ENCODE measurements at places on chromosomes 16 and 17.

DNA sequence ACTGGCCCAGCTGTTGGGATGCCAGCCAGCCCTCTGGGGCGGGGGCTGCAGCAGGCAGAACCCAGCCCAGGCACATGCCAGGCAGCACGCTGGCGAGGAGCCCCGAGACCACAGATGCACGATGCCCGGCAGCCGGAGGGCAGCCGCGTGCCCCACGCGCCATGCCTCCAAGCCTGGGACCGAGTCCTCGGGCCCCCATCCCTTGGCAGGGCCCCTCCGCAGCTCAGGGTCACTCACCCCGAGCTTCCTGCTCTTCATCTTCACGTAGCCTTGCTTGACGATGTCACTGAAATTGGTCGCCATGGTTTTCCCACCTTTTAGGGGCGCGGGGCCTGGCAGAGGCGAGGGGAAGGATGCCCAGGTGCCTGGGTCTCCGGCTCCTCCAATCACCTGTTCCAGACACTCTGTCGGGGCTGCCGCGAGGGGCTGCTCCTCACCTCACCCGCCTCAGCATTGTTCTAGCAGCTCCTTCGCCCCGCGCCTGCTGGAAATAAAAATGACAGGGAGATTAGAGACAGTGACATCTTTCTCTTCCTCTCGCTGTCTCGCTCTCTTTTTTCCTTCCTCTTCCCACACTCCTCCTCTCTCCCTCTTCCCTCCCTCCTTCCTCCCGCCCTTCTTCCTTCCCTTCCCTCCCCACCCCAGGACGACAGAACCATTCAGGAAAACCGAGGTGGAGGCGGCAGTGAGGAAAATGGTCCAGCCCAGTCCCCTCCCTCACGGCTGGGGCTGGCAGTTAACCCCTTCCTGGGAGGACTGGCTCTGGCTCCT is 6.9 kb downstream of the DOK4 start:
- DNase-seq = no peak

DNA sequence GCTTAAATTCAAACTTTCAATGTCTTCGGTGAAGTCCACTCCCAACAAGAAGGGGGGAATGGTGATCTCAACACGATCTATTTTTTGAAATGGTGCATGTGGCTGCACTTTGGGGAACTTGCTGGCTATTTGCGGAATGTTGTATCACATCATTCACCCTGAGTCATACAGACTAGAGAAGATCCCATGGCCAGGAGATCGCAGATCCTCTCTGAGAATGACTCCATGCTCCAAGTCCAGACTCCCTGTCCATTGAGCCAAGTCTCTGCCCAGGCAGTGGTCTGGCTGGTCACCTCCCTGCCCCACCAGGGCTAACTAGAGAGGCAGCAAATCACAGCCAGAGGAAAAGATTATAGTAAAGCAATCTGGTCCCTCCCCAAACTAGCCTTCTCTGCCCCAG is 120.6 kb downstream of the XYLT1 start:
- no peak for DNase-seq

DNA sequence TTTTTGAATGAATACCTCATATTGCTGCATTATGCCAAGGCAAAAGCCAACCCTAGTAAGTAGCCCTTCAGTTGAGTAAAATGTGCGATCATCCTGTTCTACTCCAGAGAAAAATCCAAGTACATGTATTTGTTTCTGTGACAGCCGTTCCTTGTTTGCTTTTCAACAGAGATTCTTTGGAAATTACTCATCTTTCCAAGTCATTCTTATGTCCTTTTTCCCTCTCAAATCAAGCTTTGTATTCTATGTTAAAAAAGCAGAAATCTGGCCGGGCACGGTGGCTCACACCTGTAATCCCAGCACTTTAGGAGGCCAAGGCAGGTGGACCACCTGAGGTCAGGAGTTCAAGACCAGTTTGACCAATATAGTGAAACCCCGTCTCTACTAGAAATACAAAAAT is 112.9 kb upstream of the HAS3 start:
- DNase-seq = no peak

DNA sequence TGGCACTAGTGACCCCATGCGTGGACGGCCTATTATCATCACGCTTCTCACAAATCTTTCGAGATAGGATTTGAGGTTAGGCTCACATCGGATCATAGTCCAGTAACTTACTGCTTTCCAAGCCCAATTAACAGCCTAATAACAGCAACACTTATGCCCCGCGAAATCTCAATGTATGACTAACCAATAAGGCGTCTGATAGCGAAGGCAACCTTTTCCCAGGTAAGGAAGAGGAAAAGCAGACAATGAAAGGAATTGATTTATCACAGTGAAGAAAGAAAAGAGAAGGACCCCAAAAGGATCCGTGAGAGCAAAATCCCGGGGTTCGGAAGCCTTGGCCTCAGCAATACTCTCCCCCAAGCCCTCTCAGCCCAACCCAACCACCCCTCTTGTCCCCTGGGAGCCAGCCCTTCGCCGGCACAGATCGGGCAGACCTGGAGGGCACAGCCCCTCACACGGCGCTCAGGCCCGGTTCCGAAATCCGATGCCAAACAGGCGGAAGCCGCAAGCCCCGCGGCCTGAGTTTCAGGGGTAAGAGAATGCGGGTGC is 534 bp downstream of the GPATCH8 start:
- DNase-seq = no peak

DNA sequence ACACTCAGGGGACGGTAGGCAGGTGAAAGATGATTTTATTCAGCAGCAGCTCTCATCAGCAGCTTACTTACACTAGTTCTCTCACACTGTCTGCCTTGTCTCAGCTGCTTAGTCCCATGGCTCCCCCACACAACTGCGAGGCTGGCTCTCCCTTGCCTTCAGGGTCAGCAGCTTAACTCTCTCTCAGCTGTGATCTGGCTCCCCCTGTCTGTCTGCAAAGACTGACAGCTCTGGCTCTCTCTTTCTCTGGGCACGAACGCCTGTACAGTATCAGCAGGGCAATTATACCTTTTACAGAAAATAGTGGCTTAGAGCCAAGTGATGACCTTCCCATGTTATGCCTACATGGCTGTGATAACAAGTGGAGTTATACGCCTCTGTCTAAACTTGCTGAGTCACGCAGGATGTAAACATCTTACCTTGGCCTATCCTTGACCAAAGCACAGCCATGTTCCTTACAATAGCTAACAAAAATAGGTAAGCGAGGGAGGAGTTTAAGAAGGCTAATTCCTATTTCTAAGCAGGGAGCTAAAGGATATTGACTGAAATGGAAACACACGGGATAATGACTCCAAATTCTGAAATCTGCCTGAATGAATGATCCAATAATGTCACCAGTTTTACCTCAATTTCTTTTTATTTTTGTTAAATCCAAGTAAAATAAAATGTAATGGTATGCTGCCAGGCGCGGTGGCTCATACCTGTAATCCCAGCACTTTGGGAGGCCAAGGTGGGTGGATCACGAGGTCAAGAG is 1.1 kb upstream of the NDUFAB1 start:
- no peak for DNase-seq

DNA sequence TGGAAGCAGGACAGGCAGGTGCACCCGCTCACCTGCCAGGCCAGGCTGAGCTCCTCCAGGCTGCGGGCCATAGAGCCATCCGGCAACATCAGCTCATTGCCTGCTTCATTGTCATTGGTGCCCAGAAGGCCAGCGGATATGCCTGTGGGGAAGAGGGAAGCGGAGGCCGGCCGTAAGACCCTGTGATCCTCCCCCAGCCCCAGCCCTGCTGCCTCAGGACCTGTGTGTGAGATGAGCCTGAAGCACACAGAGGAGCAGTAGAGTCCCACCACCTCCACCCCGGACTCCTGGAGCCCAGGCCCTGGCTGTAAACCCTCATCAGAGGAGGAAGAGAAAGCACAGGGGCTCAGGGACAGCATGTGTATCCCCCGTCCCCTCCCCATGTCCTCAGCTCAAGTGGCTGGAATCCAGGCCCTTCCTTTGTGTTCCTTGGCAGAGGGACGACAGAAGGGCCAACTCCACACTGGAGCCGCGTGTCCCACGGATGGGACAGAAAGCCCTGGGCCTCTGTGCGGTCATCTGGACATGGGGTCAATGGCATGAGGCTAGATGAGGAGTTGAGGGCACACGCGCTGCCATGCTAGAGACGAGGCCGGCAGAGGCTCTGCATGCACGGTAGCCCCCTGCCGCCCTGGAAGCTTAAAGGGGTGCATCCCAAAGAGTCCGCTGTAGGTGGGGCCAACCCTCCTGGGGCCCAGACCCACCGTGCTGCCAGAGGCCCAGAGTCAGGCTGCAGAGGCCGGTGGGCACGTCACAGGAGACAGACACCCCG is 39.1 kb downstream of the RMI2 start:
- DNase-seq = no peak

GRCh38 chr16:88499836-88500251 is 46.8 kb downstream of the ZFPM1 start:
- DNase-seq = no peak

GRCh38 chr16:840561-841454 is 40.3 kb upstream of the GNG13 start:
- no peak for DNase-seq

DNA sequence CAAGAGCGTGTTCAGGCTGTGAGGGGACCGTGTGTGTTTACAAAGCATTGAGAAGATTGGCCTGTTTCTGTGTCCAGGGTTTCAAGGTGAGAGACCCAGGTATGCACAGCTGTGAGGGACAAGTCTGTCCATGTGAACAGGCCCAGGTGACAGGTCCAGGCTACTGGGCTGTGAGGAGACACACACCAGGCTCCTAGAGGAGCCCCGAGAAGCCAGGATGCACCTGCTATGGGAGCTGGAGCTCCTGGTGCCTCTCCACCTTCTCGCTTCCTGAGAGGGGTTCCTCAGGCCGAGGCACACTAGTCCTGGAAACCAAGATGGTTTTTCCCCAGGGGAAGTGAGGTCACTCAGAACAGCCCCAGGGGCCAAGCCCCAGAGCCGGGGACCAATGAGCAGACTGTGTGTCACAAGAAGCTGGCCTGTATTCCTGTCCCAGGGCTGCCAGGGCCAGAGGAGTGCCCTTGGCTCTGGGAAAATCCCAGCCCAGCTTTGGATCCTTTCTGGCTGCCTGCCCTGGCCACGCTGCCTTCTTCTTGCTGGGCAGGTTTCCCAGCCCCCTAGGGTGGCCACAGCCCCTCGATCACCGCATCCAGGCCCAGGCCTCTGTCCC is 153.4 kb upstream of the PLCG2 start:
- DNase-seq = no peak
